Adipose tissue (tissue), 3 donors: ENCODE measurements at places on chromosomes 13 and 19. TPM values are rescaled to one million over a fixed set of nuclear protein-coding genes. Genes with fewer than 3 reads are reported as not detected.

ZNF471 gene
- 1.7 TPM for polyA plus RNA-seq

OVOL3 gene
- not detected for polyA plus RNA-seq

ZNF524 gene
- 27.9 TPM for polyA plus RNA-seq

URAD gene
- not detected for polyA plus RNA-seq

TSPAN16 gene
- not detected for polyA plus RNA-seq

INAFM1 gene
- 13.2 TPM for polyA plus RNA-seq

ZNF729 gene
- polyA plus RNA-seq, result not detected

ONECUT3 gene
- not detected for polyA plus RNA-seq
